ENCODE measurements at places on chromosomes 12 and 14.

DNA sequence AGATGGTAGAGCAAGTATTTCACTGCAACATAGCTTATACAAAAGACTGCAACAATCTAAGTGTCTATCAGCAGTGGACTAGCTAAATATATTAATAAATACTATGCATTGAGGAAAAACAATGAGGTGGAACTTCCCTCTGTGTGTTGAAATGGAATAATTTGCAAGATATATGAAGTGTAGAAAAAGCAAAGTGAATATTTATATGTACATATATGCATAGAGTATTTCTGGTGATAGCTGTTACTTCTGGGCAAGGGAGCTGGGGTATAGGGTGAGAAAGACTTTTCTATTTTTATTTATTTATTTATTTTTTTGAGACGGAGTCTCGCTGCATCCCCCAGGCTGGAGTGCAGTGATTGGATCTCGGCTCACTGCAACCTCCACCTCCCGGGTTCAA, 33.9 kb downstream of the DNAL1 start:
- no peak for DNase-seq

- DNase-seq: no peak
Observed at GRCh38 chr14:74611650-74612349, at the start of gene LTBP2. TSS of gene LTBP2 (minus strand) at chr14:74612237. CDS start at chr14:74611944, 293 bp downstream.

- DNase-seq: no peak
Observed at GRCh38 chr14:91084516-91084915, 24.1 kb upstream of the RPS6KA5 start.

- DNase-seq: no peak
Observed at GRCh38 chr12:82866946-82867345, 180.2 kb downstream of the TMTC2 start.

- DNase-seq: no peak
Observed at GRCh38 chr12:85244561-85244960, 35.5 kb upstream of the ALX1 start.

GRCh38 chr14:95320078-95320895, 579 bp upstream of the CLMN start:
- DNase-seq: no peak

DNA sequence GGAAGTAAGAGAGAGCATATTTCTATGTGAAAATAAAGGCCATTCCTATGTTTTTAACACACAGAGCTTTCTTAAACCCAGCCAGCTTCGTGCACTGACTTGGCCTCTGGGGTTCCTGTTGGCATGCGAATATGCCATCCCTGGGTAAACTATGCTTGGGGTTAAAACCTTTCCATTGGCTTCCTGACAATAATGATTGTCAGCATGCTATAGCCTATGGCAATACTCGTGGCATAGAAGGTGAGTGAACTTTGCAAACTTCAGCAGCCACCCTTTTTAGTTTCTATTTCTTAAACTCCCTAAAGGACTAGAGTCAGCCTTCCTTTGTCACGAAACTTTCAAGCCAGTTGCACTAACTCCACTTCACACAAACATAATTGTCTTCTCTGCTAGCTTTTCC, 148.4 kb upstream of the RGS6 start:
- DNase-seq: no peak

DNA sequence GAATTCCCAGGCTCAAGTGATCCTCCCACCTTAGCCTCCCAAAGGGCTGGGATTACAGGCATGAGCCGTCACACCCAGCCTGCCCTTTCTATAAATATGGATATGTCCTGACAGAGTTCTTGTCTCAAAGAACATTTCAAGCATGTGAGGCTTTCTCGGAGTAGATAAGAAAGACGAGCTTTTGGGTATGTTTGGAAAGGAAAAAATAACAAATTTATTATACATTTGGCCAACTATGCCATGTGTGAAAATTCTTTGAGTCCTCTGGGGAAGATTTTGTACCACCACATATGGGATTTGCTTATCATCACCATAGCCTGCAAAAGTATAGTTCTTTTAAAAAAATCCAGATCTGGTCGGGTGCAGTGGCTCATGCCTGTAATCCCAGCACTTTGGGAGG, 23.7 kb upstream of the MYBPC1 start:
- no peak for DNase-seq

- DNase-seq: no peak
Observed at GRCh38 chr12:25262389-25263074, 11.8 kb upstream of the KRAS start.

GRCh38 chr12:89695100-89695499, 13.5 kb downstream of the ATP2B1 start:
- no peak for DNase-seq

DNA sequence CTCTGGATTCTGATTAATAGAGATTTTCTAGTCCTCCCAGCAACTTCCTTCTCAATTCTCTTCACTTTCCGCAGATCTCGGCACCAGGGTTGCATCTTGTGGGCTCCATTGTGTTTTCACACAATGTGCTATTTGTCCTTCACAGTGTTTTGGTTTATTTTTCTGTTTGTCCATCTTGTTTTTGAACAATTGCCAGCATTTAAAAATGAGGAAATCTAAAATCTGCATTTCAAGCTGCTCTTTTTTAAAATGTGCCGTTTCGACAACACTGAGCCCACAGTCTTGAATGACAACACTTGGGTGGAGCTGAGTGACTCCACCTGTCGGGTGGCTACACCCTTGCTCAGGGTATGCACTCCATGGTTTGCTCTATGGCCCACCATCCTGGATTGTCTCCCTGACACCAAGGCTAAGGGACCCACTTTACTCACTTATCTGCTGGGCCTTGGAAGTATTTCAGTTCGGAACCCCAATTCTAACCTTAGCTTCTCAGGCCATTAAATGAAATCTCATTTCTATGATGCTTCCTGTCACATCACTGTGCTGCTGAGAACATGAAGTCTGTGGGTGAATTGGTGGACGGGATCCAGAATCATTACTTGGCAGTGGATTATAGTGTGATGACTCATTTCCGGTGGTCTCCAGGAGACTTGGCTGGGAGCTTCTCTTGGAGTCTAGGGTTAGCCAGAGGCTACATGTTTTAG, 3.4 kb upstream of the MYRFL start:
- peak; percentile 41 for DNase-seq

DNA sequence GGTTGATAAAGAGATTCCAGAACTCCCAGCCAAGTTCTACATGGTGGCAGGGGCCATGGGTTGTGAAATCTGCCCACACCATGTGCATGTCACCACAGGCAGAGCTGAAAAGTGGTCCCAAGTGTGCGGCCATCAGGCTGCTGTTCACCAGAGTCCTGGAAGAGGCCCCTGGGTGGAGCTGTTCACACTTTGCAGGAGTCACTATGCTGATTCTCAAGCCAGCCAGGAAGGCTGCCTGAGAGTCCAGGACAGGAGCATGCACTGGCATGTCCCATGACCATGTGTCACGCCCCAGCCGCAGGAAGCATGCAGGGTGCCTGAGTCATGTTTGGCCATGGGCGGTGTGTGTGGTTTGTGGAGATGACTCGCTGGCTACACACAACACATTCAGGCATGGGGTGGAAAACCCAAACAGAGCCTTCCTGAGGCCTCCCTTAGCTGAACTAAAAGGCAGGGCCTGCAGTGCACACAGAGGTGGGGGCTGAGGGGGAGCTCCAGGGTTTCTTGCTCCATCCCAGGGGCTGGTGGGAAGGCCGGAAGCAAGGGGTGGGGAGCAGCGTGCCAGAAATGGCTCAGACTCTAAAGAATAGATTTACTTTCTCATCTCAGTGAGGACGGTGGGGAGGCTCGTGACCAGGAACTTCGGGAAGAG, 19.4 kb downstream of the ABCB9 start:
- no peak for DNase-seq

DNA sequence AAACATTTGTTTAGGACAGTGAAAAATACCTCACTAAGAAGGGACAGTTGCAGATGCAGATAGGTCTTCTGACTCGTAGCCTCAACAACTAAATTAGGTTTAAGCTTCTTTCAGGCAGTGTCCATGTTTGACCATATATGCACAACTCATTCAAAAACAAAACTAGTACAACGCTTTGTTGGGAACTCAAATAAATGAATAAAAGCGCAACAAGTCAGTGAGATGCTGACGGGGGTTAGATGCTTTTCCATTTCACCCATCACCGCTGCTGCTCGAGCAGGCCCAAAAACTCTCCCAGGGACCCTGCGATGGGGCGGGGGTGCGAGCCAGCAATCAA, 633 bp downstream of the RPAP3 start:
- DNase-seq: no peak

GRCh38 chr12:30548203-30548602, 147.5 kb downstream of the IPO8 start:
- no peak for DNase-seq

DNA sequence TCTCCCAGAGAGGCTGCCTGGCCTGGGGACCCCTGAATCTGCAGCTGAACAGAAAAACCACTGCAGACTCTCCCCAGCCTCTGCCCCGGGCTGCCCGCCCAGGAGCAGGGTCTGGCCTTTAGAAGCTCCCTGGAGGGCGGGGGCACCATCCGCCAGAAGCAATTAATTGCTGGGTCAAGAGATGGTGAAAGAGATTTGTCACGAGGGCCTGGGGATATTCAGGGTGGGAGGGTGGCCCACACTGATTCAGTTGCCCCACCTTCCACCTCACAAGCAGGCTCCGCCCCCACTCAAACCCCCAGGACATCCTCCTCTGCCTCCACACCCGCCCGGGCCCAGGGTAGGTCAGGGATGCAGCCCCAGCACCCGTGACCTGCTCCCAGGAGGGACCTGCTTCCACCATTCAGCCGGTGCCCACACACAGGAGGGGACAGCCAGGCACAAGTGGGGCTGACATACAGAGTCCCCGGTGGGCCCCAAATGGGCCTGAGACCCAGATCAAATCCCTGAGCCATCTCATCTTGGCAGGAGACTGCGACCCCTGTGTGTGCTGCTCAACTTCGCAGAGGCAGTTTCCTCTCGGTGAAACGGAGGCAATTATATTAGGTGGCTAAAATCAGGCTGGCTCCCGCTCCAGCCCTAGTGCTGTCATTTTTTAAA, 23.0 kb downstream of the NCOR2 start:
- DNase-seq: no peak

GRCh38 chr12:112218150-112218549, 92.8 kb downstream of the TRAFD1 start:
- DNase-seq: no peak

GRCh38 chr14:54220071-54220703, 176.6 kb upstream of the CDKN3 start:
- DNase-seq: no peak

DNA sequence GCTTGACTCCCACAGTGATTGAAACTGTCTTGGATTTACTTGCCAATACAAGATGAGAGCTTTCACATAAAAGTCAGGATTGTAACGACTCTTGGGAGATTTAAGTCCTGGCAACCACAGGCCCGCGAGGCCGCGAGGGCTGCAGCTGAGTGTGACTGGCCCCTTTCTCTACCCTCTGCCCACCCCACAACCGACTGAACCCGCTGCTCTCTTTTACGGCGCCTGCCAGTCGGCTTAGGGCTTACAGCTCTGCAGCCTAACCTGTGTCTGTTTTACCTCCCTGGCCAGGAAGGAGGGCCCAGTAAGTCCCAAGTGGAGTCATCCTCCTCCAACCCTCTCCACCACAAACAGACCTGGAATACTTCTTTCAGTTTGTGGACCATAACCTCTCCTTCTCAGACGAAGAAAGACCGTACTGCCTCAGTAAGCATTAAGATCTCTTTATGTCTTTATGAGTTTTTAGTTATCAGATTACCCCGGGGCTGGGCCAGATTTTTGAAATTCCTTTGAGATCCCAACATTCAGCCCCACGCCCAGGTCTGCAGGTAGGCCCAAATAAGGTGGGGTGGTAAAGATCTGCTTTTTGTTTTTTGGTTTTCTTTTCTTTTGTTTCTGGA, 12.6 kb upstream of the TIGAR start:
- DNase-seq: no peak

- no peak for DNase-seq
Observed at GRCh38 chr12:27502021-27502435, 22.0 kb upstream of the PPFIBP1 start.

- no peak for DNase-seq
Observed at GRCh38 chr12:48997719-48998496, 1.3 kb downstream of the DDN start.

DNA sequence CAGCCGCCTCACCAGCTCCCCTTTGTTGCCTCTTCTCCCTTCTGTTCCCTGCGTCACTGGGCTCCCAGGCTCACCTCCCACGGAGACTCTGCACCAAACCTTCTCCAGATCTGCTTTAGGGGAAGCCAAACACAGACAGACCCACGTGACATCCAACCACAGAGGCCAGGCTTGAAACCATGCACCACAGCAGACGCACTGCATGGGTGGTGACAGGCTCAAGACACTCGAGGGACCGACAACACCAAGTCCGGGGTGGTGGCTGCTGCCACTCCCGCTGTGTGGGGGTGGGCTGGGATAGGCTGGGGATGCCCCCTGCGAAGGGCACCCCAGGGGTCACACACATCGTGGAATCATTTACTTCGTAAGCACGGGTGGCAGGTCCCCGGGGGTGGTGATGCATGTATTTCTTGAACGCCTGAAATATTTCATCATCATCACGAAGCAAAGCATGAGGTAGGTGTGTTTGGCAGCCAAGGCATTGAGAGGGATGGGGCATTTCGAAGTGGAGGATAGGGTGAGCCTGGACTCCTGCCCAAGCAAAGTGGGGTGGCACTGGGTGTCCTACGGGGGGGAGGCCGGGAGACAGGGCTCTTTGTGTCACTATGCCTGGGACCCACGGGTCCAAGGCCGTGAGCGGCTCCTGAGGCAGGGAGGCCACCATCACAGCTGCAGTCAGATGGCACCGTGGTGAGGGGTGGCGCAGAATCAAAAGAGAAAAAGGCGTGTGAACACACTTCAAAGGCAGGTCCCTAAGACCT, 66.8 kb upstream of the RFLNA start:
- peak; percentile 45 for DNase-seq

GRCh38 chr14:96385385-96385784, 6.5 kb upstream of the AK7 start:
- DNase-seq: no peak

- DNase-seq: no peak
Observed at GRCh38 chr12:68476794-68477193, 133.9 kb upstream of the RAP1B start.

DNA sequence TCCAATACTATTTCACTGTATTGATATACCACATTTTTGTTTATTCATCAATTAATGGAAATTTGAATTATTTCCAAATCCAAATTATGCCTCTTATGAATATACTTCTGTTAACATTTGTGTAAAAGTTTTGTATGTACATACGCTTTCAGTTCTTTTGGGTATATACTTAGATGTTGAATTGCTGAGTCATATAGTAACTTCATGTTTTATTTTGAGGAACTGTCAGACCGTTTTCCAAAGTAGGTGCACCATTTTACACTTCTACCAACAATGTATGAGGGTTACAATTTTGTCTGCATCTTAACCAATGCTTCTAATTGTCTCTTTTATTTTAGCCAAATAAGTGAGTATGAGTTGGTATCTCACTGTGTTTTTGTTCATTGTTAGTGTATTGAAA, 10.2 kb upstream of the CCER1 start:
- DNase-seq: no peak

DNA sequence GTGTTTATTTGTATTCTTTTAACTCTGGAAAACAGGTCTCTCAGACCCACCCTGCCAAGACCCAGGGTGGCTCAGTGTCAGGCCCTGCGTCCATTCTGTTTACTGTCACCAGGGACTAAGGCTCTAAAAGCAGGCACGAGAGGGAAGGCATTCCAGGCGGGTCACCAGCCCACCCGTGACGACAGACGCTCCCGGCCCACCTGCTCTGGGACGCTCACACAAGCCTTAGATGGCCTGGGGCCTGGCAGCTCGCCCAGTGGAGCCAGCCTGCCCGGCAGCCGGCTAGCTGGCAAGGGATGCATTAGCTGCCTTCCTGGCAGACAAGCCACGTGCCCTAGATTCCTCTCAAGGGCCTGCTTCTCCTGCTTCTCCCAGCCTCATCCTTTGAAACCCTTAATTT, 9.2 kb upstream of the NUAK1 start:
- peak; percentile 87 for DNase-seq
